Activated CD4-positive, alpha-beta T cell treated with anti-CD3 and anti-CD28 coated beads for 24 hours (primary cell): ENCODE measurements at places on chromosomes 11 and 22.

- no peak for DNase-seq
Observed at GRCh38 chr11:117780456-117780855, 16.6 kb downstream of the DSCAML1 start.

- no peak for DNase-seq
Observed at GRCh38 chr11:10285148-10285802, 8.7 kb downstream of the SBF2 start.

GRCh38 chr11:15629690-15630321 lies 515.1 kb downstream of the INSC start:
- no peak for DNase-seq

DNA sequence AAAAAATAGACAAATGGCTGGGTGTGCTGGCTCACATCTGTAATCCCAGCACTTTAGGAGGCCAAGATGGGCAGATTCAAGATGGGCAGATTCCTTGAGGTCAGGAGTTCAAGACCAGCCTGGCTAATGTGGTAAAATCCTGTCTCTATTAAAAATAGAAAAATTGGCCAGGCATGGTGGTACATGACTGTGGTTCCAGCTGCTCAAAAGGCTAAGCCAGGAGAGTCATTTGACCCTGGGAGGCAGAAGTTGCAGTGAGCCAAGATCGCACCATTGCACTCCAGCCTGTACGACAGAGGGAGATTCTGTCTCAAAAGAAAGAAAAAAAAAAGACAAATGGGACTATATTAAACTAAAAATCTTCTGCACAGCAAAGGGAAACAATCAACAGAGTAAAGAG lies 55.4 kb downstream of the USP35 start:
- DNase-seq, result no peak

- DNase-seq, result no peak
Observed at GRCh38 chr11:32549611-32550187, 33.9 kb upstream of the EIF3M start.

GRCh38 chr11:126919147-126919823 lies 81.3 kb downstream of the KIRREL3 start:
- no peak for DNase-seq

- no peak for DNase-seq
Observed at GRCh38 chr11:19546325-19546724, 166.3 kb upstream of the NAV2 start.

DNA sequence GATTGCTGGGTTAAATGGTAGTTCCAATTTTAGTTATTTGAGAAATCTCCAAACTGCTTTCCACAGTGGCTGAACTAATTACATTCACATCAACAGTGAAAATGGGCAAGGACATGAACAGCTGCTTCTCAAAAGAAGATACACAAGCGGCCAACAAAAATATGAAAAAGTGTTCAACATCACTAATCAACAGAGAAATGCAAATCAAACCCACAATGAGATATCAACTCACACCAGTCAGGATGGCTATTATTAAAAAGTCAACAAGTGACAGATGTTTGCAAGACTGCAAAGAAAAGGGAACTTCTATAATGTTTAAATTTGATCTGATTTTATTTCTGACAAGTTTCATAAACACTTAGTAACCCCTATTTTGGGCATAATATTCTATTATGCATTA lies 537.5 kb downstream of the DLG2 start:
- DNase-seq, result no peak

- no peak for DNase-seq
Observed at GRCh38 chr11:34351687-34352469, 5.9 kb downstream of the ABTB2 start.

- no peak for DNase-seq
Observed at GRCh38 chr11:45948356-45948755, 25.9 kb downstream of the LARGE2 start.

GRCh38 chr11:67370351-67371076 lies 2.9 kb downstream of the CLCF1 start:
- DNase-seq, result no peak

- no peak for DNase-seq
Observed at GRCh38 chr11:1586699-1587098, 1.6 kb upstream of the KRTAP5-1 start.

DNA sequence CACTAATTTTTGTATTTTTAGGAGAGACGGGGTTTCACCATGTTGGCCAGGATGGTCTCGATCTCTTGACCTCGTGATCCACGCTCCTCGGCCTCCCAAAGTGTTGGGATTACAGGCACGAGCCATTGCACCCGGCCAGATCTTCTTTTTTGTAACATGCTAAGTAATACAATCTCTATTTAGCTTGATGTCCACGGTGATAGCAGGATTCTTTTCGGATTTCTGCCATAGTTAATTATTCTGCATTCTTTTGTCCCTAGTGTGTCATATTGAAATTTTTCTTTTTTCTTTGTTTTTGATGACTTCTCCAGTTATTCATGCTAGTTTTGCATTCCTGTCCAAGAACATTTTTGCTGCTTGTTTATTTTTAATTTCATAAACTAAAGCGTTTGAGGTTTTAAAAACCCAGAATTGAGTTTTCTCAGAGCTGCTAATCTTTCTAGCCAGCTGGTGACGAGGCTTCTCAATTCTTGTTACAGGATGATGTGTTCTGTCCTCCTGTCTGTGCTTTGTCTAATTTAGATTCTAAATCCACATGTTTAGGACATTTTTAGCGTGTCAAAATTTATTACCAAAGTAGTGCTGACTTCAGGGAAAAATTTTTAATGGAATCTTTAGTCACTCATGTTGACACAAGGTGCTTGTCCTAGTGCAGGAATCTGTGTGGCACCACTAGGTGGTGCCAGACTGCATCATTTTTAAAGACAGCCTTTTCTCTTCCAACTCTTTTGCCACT lies 21.8 kb downstream of the NF2 start:
- no peak for DNase-seq

DNA sequence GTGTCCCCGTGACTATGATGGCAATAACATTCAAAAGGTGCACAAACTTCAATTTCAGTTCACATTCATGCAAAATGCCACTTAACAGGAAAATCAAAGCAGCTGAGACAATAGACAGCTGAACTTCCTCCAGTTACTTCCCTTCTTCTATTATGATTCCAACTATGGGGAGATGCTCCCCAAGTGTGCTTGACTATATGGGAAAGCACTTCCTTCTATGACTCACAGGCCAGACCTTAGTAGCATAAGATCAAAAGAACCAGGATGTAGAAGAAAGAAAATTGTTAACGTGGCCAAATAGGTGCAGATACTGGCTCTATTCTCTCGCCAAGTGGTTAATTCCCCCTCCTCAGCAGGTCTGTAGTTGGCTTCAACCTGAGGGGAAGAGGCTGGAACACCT lies 7.8 kb upstream of the FAT3 start:
- no peak for DNase-seq

DNA sequence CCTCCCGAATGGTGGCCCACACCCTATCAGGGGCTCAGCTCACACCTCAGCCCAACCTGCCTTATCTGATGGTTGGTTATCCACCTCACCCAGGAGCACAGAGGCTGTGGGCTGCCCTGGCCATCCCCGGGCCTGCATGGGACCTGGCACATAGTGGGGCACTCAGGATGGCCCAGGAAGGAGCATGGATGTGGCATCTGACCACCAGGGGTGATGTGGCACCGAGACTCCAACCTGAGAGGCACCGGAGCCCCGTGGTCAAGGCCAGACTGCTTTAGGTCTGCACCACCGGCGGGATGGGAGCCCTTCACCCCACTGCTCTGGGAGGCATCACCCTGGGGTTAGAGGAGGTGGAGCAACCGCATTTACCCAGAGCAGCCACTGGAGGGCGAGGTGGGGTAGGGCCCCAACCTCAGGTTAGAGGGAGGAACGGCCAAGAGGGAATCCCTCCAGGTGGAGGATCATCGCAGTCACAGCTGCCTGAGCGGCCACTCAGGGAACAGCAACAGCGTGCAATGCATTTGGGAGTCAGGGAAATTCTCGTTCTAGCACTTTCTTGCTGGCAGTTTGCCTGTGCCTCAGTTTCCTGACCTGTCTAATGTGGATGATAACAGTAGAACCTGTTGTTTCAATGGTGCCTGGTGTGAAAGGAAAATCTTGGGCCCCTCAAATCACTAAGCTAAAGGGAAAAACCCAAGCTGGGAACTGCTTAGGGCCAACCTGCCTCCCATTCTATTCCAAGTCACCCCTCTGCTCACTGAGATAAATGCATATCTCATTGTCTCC lies 52.9 kb upstream of the CARS1 start:
- DNase-seq, result peak; percentile 22

DNA sequence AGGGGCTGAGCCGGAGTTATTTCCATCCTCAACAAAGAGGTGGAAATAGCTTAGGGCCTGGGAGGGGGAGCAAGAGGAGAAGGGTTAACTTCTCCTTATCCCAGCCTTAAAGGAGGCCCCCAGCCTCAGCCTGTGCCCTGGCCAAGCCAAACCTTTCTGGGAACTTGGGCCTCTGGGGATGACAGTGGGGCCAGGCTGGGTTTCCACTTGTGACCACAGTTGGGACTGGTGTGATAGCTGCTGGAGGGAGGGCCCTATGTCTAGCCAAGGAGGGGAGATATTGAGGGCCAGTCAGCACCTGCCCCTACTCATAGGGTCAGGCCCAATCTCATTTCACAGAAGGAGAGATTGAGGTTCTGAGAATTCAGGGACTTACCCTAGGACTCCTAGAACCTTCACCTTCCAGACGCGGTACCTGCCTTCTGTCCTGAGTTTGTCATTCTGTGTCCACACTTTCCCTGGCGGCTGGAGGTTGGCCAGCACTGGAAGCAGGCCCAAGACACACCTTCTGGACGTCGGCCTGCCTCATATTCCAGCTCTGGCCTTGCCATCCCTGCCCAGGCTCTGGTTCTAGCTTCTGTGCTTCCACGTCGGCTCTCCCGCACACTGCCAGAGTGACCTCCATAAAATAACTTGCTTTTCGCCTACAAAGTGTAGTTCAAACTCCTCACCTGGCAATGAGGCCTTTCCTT lies 3.1 kb downstream of the RELT start:
- DNase-seq, result no peak

GRCh38 chr11:92451063-92451462 lies 226.4 kb downstream of the FAT3 start:
- DNase-seq, result no peak

- no peak for DNase-seq
Observed at GRCh38 chr11:68411501-68411991, 49.0 kb upstream of the PPP6R3 start.

GRCh38 chr22:36486619-36487384 lies 5.4 kb upstream of the TXN2 start:
- DNase-seq, result peak; percentile 35

GRCh38 chr11:77806993-77807392 lies 13.5 kb downstream of the RSF1 start:
- no peak for DNase-seq

GRCh38 chr11:18986744-18987143 lies 47.5 kb upstream of the MRGPRX1 start:
- DNase-seq, result no peak

DNA sequence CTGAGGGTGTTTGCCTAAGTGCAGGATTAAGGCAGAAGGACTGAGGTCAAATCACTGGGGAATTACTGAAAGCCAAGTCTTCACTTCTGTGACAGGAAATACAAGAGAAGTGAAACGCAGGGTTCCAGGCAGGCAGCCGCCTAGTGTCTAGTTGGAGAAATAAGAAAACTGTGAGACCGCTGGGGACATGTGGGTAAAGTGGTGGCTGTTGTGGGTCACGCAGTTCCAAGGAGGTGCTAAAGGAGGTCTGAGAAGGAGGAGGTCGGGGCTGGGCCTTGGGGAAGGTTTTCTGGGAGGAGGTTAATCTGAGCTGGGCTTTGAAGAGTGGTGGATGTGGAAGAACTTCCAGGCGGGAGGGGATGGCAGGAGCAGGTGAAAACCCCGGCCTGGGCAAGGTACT lies 11.2 kb downstream of the MCM5 start:
- no peak for DNase-seq

GRCh38 chr22:37996515-37997246 lies 12.3 kb upstream of the SOX10 start:
- DNase-seq, result no peak

DNA sequence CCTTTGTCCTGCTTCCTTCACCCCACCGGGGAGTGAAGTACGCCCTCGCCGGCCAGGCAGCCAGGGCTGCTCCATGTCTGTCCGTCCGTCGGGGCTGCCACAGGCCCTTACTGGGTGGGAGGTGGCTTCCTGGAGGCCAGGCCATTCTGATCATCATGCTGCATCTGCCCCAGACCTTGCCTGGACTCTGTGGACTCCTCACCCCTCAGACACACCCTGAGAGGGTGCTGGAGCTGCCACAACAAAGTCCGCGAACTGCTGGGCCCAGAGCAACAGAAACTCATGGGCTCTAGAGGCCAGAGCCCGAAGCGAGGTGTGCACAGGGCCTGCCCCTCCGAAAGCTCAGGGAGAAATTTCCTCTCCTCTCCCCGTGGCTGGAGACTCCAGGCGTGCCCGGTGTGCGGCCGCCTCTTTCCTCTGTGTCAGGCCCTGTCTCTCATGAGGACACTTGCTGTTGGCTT lies 124.2 kb downstream of the KCNQ1OT1 start:
- DNase-seq, result no peak

DNA sequence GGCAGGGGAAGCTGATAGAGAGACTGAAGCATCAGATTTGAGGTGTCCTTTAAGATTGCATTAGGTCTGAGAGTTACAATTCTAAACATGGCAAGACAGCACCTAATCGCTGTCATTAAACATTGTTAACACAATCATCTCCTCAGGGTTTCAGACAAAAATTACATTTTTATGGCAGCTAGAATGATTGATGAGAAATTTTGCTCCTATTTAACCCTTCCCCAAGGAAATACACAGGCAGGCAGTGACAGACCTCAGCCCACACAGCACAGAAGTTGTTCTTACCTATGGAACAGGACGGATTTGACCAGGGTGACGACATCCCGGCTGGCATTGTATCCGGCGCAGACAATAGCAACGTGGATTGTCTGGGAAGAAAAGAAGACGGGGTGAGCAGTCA lies 294.3 kb downstream of the LARGE1 start:
- no peak for DNase-seq

DNA sequence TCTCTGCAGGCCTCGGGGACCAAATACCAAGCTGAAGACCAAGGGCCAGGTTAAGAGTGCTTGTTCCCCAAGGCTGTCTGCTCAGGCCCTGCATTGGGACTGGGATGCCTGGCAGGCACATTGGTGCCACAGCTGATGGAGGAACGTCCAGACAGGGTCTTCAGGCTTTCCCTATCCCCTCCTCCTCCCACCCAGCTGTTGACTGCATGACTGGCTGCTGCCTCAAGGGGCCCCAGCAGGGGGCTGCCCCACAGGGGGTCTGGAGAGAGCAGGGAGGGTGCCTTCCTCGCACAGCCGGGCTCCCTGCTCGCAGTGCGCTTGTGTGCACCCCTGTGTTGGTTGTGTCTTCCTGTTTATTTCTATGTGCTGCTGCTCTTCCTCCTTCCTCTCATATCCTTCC lies 9.9 kb downstream of the RCOR2 start:
- no peak for DNase-seq
